ENCODE measurements at places on chromosomes 1 and 21.

GRCh38 chr1:1763657-1764621 lies 14.3 kb downstream of the NADK start:
- DNase-seq = no peak

GRCh38 chr1:57835620-57836019 lies 411.8 kb upstream of the DAB1 start:
- no peak for DNase-seq

- DNase-seq = peak; percentile 85
Measured at GRCh38 chr1:154483941-154484803, 17.8 kb upstream of the TDRD10 start.

- no peak for DNase-seq
Measured at GRCh38 chr1:204563307-204563706, 47.1 kb downstream of the MDM4 start.

GRCh38 chr1:22612671-22613571 lies 23.5 kb upstream of the C1QA start:
- DNase-seq = no peak

GRCh38 chr21:45806042-45806441 lies 162.5 kb downstream of the PCBP3 start:
- DNase-seq = no peak

DNA sequence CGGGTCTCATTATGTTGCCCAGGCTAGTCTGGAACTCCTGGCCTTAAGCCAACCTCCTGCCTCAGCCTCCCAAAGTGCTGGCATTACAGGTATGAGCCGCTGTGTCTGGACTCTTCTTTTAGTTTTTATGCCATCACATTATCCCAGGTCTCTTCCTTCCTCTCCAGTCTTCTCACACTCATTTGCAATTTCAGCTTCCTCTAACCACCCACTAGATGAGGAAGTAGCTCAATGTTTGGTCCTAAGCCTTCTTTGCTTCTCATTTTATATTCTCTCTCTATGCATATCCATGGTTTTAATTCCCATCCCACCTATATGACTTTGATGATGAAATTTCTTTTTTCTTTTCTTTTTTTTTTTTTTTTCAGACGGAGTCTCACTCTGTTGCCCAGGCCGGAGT lies 3.1 kb upstream of the ZBTB8A start:
- DNase-seq = no peak

Measured in ACHN (cell line).